Fibroblast of lung (primary cell): ENCODE measurements at places on chromosomes 3 and 15. TPM values are rescaled to one million over a fixed set of nuclear protein-coding genes. Genes with fewer than 3 reads are reported as not detected.

Gene OR5K2
- total RNA-seq: not detected in 2 replicates

Gene PAQR9
- total RNA-seq: not detected in 2 replicates

Gene GOLGA6A
- under 0.01 TPM in 1 of 2 replicates, not detected in the other for total RNA-seq

Gene HESX1
- 0.26 and 0.99 TPM in 2 replicates for total RNA-seq

Gene EXD1
- 0.17 TPM in 1 of 2 replicates, not detected in the other for total RNA-seq

Gene SERPINI2
- total RNA-seq: not detected in 2 replicates
